ENCODE measurements at places on chromosomes 1 and 21.

DNA sequence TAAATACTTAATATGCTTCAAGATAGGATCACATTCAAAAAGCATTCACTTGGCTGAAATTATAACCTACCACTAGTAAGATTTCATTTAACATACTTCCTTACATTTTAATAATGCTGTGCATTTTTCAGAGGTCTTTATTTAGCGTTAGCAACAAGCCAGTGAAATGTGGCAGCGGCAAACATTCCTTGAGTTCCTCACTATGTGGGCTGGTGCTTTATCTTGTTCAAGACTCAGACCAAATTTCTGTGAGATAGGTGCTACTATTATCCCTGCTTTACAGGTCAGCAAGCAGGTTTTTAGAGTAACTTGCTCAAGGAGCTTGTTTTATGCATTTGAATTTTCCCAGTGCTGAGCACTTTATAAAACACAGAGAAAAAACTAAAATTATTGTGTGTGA is 132.7 kb downstream of the PLPPR4 start:
- DNase-seq, result no peak

GRCh38 chr1:157239936-157240335 is 101.7 kb upstream of the ETV3 start:
- DNase-seq, result no peak

DNA sequence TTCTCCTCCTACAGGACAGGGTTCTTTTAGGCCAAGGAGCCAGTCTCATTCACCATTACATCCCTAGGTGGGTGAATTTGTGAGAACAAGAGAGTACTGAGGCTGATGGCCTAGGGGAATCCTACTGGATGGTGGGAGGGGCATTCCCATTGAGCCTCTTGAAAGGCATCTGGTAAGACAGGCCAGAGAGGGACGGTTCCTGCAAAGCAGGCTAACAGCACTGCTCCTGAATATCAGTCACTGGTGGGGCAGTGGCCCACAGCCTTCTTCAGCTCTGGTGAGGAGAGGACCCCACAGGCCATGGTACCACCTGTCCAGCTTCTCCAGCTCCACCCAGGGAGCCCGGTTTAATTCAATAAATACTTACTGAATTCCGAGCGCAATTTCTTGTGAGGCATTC is 125.9 kb upstream of the EDN2 start:
- DNase-seq, result no peak

DNA sequence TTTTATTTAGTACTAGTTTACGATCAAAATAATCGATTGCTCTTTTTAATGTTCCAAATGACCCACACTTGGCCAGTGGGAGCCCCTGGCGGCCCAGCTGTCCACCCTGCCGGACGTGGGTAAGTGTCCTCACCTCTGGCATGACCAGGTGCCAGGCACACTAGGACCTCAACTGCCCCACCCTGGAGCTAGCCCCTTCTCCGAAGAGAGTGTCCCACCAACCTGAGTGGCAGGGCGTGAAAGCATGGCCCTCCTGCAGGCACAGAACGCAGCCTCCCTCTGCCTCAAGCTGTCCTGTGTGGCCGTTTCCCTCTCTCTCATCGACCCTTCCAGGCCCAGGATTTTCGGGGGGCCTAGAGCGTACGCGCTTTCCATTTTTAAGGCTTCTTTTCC is 32.9 kb upstream of the AGPAT3 start:
- no peak for DNase-seq

GRCh38 chr1:90190523-90190922 is 195.6 kb downstream of the ZNF326 start:
- DNase-seq, result no peak

GRCh38 chr1:59898927-59899326 is 27.6 kb downstream of the CYP2J2 start:
- no peak for DNase-seq

DNA sequence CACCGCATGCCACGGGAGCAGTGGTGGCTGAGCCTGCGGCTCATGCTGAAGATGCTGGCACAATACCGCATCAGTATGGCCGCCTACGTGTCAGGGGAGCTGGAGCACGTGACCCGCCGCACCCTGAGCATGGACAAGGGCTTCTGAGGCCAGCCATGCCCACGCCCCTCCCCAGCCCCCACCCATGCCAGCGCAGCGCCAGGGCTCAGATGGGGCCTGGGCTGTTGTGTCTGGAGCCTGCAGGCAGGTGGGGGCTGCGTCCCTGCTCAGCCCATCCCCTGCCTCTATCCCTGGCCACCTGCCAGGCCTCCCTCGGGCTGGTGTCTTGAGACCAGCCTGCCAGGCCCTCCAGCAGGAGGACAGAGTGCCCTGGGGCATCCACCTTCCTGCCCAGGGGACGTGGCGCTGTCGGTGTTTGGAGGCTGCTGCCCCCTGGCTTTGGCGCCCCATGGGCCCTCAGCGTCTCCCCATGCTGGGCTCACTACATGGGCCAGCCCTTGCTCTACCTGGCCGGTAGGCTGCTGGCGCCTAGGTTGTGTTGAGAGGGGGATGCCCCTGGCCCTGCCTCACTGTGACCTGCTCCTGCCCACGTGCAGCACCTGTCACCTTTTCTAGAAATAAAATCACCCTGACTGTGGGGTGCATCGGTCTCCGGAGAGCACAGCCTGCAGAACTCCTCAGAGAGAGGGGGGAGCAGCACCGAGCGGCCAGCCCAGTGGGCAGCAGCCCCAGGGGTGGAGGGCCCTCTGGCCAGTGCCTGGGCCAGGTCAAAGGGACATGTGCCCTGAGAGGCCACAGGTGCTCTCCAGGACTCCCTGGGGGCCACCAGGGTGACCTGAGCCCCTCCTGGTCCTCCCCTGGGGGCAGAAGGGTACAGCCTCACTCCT is 12.2 kb downstream of the CFAP410 start:
- DNase-seq, result no peak

DNA sequence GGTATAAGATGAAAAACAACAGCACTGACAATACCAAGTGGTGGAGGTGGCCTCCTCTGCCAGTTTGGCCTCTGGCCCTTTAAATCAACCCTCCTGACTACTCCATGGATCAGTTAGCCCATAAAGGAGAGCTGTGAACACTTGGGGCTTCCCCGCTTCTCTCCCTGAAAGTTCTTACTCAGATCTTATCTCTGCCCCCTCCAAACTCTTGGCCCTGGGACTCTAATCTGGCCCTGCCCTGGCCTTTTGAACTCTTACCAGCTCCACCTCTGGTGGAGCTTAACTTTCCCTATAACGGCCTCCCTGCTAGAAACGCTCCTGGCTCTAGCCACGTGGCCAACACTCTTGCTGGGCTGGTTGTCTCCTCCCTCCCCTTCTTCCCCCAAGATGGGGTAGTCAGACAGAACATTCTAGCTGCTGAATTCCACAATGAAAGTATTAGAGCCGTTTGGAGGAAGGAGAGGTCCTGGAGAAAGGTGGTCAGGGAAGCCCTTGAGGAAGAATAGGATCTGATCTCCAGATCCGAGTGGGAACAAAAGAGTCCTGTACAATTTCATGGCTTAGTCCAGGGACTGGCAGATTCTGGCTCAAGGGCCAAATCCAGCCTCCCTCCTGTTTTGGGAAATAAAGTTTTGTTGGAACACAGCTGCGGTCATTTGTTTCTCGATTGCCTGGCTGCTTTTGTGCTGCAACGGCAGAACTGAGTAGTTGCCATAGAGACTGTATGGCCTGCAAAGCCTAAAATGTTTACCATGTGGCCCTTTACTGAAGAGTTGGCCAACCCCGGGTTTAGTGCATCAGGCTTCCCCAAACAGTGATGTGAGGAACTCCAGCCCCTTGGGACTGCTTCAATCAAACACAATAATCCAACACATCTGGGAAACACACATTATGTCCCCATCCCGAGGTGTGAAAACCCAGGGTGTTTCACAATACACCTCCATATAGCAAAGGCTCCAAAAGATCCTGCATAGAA is 9.5 kb upstream of the PIGR start:
- DNase-seq, result no peak

GRCh38 chr1:167076136-167076710 is 14.0 kb downstream of the GPA33 start:
- no peak for DNase-seq

DNA sequence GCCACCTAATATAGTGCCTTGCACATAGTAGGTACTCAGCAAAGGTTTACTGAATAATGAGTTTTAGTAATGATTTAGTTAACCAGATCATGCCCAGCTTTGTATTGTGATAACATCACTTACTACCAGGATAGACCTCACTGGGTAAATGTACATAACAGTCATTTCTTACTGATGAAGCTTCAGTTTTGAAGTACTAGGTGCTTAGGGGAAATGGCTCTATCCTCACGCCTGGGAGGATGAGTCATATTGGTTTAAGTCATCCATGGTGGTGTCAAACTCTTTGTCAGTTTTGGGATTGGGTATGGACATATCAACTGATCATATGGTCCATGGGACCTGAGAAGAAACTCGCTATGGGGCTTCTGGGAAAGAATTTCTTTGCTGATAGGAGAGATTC is 90.6 kb upstream of the USP24 start:
- DNase-seq, result peak; percentile 31

GRCh38 chr1:59096501-59096900 is 200.4 kb upstream of the FGGY start:
- no peak for DNase-seq

DNA sequence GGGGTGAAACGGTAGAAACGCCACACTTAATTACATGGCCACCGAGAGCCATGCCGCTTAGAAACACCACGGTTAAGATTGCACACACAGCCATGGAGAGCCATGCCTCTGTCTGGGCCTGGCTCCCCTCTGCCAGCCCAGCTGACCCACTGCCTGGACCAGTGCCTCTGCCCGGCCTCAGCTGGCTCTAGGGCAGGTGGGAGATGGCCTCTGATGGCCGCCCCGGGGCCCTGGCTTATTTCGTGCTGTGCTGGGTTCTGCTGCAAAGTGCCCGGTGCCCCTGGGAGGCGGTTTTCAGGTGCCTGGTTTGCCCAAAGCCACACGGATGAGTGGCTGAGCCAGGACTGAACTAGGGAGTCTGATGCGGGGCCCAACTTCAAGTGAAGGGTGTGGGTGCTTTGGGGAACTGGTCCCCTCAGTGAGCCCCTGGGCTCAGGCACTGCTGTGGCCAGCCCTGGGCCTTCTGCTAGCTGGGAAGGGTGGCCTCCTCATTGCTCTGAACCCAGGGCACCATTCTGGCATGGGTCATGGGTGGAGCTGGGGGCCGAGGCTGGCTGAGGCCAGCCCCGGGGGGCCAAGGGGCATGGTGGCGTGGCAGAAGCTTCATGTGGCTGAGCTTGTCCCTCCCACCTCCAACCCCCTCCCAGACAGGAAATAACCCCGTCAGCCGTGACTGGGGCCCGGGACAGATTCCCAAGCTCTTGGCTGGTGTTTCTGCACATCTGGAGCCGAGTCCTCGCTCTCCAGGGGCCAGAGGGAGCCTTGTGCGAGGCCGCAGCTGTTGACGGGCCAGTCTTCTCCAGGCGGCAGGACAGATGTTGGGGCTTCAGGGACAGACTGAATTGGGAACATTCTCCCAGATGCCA is 1.9 kb upstream of the GPR153 start:
- no peak for DNase-seq

DNA sequence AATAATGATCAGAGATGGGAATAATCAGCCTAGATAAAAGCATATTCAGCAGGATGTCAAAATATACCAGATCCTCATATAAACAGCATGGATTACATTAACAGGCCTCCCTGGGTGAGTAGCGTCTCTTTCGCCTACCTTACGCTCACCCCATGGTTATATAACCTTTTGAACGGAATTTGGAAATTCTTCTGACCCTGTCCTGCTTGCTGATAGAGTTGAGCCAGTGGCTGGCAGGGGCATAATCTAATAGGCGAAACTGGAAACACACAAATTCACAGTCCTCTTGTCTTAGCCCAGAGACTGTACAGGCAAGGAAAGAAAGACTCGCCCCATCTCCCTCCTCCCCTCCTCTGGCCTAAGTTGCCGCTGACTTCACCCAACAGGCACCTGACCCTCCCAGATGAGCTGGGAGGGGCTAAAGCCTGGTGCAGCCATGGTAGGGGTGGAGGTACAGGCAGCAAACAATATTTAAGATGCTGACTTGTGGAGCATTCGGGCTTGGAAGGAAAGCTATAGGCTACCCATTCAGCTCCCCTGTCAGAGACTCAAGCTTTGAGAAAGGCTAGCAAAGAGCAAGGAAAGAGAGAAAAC is at the start of gene ANGPTL7:
TSS of gene ANGPTL7 (plus strand) at position 498 of the 594 bp plus-strand sequence. CDS start 225 bp downstream, outside the sequence.
- DNase-seq, result no peak

GRCh38 chr21:25465263-25465662 is 142.0 kb downstream of the MRPL39 start:
- no peak for DNase-seq

GRCh38 chr1:7650801-7651200 is 120.3 kb upstream of the VAMP3 start:
- DNase-seq, result no peak

DNA sequence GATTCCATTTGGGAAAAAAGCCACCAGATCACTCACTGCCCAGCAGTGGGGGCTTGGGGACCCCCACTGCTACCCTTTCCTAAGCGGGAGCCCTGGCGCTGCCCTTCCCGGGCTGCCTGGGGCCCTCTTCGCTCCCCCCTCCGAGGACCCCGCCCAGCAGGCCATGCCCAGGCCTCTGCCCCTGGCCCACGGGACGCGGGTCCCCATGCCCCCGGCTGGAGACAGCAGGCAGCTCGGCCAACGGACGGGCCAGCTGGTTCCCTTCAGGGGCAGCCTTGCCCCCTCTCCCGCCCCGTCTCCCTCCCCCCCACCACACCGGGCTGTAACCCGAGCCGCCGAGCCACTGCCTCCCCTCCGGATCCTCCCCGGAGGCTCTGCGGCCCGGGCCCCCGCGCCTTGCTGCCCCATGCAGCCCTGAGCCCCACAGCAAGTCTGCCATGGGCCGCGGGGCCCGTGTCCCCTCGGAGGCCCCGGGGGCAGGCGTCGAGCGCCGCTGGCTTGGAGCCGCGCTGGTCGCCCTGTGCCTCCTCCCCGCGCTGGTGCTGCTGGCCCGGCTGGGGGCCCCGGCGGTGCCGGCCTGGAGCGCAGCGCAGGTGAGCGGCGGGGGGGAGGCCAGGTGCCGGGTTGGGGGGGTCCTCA is at the start of gene MMP23B:
TSS of gene MMP23B (plus strand) at position 392 of the 639 bp plus-strand sequence. CDS start at position 438, 46 bp downstream.
- no peak for DNase-seq

- DNase-seq, result no peak
These were observed 720 bp downstream of the SUSD4 start for GRCh38 chr1:223363057-223363855.

GRCh38 chr1:204348722-204349121 is 11.0 kb downstream of the PLEKHA6 start:
- DNase-seq, result no peak

DNA sequence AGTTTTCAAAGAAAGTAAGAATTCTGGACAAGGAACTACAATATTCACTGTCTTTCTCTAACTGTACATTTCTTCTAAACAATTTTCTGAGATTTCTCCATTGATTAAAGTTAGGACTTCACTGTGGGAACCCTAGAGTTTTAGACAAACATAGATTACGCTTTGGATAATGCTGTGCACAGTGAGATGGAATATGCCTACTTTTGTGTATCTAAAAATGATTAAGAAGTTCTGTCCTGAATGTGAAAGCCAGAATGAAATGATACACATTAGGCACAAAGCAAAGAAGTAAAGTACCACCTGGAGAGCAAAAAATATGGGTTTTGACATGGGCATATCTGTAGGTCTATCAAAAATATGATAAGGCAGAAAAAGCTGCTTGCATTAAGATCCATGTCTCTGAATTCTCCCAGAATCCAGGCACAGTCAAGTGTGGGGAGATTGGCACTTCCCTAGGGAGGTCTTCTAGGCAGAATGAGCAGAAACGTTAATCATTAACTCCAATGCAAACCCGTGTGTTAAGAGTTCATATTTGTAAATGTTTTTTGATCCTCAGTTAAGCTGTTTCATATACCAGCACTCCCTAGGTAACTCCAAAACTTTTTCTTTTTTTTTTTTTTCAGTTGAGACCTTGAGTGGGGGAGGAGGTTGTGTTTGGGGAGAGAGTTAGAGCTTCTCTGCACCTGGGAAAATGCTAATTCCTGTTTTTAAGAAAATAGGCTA is 467.1 kb downstream of the LMO4 start:
- DNase-seq, result no peak

- no peak for DNase-seq
These were observed 23.2 kb upstream of the RGSL1 start for GRCh38 chr1:182426442-182427430.
